ENCODE measurements at places on chromosomes 11 and 22. TPM values are rescaled to one million over a fixed set of nuclear protein-coding genes. Genes with fewer than 3 reads are reported as not detected.

FGF19 gene
- not detected for total RNA-seq

TMPRSS4 gene
- 168 TPM for total RNA-seq

DNA sequence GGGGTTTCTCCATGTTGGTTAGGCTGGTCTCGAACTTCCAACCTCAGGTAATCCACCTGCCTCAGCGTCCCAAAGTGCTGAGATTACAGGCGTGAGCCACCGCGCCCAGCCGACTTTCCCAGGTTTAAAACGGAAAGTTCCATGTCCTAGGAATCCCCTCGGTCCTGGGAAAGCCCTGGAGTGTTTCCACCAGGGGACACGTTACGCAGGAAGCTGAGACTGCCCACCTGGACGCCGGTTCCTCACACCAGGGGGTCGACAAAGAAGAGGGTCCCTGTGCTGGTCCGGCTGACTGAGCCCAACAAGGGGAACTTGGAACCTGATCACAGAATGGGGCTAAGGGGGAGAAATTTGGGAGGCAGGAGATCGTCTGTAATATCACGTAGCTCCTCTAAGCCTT, 3.5 kb upstream of the B4GALNT4 start:
- peaks cover 15% of the 10 kb centered on the region for H3K4me1 ChIP-seq
- no peak overlapping the region for H3K4me3 ChIP-seq
- H3K27ac ChIP-seq: no peak overlapping the region
- DNase-seq: no peak

DNA sequence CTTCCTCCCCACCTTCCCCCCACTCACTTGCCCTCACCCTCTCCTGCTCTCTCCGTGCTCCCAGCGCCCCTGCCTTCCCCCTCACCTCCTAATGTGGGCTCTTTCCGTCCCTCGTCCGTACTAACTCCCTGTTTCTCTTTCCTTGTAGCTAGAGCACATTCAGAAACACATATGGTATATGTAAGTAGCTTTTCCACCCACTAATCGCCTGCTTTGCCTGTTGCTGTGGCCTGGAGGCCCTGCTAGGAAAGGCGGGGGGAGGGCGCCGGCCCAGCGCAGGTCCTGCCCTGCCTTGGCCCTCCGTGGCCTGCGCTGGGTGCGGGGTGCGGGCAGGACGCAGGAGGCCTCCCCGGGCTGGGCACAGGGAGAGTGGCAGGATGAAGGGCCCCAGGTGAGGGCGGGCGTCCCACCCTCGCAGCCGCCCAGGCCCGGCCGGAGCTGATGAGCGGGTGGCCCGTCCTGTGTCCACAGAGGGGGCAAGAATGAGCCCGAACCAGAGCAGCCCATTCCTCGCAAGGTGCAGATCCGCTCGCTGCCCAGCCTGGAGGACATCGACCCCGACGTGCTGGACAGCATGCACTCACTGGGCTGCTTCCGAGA, 41.7 kb downstream of the MOB2 start:
- H3K4me1 ChIP-seq: peaks cover 34% of the 10 kb centered on the region
- no peaks in the 10 kb centered on the region for H3K36me3 ChIP-seq
- no peak overlapping the region for H3K4me3 ChIP-seq
- peaks cover 8% of the 10 kb centered on the region for H3K27me3 ChIP-seq
- no peak overlapping the region for H3K27ac ChIP-seq

DLG2 gene
- 27.7 TPM for total RNA-seq

ZBTB16 gene
- total RNA-seq: 11.6 TPM

- H3K4me3 ChIP-seq: no peak overlapping the region
- peaks cover 6% of the 10 kb centered on the region for H3K36me3 ChIP-seq
- no peaks in the 10 kb centered on the region for H3K27me3 ChIP-seq
- no peak overlapping the region for H3K27ac ChIP-seq
- no peak for DNase-seq
- no peaks in the 10 kb centered on the region for H3K4me1 ChIP-seq
These were observed 96.2 kb downstream of the RNF169 start for GRCh38 chr11:74844865-74845264.

ABTB2 gene
- 4.1 TPM for total RNA-seq

- no peak overlapping the region for H3K4me3 ChIP-seq
- no peak overlapping the region for H3K27ac ChIP-seq
- H3K4me1 ChIP-seq: peaks cover 18% of the 10 kb centered on the region
- no peaks in the 10 kb centered on the region for H3K36me3 ChIP-seq
- no peak for DNase-seq
- no peaks in the 10 kb centered on the region for H3K27me3 ChIP-seq
These were observed 39.3 kb upstream of the LINC01488 start for GRCh38 chr11:69442012-69442806.

CCDC188 gene
- not detected for total RNA-seq

- DNase-seq: no peak
- no peaks in the 10 kb centered on the region for H3K27me3 ChIP-seq
- no peak overlapping the region for H3K27ac ChIP-seq
These were observed 46.6 kb downstream of the KCNC1 start for GRCh38 chr11:17781221-17781620.

NEAT1 gene
- 370 TPM for total RNA-seq

GNAZ gene
- 0.64 TPM for total RNA-seq

DNA sequence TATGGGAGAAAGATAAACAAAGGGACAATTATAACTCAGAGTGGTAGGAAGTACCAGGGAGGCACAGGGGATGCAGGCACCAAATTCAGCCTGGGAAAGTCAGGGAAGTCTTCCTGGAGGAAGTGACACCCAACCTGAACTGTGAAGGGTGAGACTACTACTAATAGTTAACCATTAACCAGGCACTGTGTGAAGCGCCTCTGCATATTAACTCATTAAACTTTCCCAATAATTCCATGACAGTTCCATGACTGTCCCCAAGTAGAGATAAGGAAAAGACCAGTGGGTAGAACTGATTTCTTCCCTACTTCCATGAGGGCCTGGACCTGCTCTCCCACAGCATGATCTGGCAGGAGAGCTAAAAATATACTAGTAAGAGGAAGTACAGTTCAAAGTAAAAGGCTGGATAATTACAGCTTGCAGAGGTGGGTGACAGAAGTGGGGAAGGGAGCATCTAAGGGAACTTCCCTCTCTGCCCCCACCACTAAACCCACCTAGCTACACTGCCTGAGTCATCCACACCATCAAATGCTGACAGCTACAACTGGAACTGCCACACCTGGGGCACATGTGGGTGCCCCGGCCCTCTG, 4.7 kb upstream of the AP1B1 start:
- H3K36me3 ChIP-seq: no peaks in the 10 kb centered on the region
- no peak for DNase-seq
- no peak overlapping the region for H3K27ac ChIP-seq
- H3K4me3 ChIP-seq: no peak overlapping the region
- no peaks in the 10 kb centered on the region for H3K27me3 ChIP-seq

TSPAN32 gene
- total RNA-seq: not detected

IL17REL gene
- total RNA-seq: not detected

TESMIN gene
- 5.3 TPM for total RNA-seq
